A549 (cell line): ENCODE measurements at places on chromosomes 7 and 10.

DNA sequence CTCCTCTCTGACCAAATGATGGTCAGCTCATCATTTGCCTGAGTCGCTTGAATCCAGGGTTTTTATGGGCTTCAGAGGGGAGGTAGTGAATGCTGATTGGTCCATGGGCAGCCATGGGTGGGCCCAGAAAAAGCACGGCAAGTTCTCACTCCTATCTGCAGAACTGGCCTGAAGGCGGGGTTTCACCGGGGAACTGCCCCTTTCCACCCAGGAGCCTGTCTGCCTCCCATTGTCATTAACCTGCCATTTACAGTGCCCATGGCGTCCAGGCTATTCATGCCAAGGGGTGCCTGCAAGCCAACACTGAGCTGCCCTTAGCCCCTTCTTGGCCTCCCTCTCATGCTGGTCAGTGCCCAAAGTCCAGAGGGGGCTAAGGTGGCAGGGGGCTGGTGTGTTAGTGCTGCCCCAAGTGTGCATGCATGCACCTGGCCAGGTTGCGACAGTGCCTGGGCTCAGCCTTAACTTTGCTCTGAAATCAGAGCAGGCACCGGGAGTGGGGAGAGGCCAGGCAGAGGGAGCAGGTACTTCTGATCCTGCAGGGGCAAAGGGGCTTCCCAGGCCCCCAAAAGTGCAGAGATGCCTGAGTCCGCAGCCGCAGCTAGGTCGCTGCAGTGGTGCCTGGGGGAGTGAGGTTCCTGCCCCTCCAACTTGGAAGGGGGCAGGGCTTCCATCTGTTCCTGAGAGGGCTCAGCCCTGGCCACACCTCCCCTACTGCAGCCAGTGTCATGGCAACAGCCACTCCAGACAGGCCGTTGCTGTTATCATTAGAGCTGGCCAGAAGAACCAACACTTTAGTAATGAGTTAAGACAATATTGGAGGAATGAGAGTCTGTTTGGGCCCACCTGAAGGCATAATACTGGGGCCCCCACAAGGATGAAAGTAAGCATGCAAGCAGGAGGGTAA, 561.6 kb downstream of the GRM8 start:
- DNase-seq = no peak

- peak; percentile 76 for DNase-seq
These were observed 4.3 kb upstream of the YKT6 start for GRCh38 chr7:44196450-44196872.

DNA sequence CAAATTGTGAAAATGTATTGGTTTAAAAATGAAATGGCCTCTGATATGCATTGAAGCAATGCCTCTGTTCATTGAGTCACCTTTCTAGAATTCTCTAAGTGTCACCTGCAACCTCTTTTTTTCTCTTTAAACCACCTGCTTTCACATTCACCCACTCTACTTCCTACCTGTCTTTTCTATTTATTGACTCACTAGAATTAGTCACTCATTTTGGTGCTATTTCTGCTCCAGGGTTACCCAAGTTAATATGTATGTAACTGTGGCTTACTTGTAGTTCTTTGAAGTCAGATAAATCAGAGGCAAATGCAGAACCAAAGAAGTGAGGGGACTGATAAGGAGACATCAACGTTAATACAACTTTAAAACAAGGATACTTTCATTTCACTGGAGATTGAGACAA, 674.7 kb downstream of the CCSER2 start:
- DNase-seq = no peak

GRCh38 chr7:46932676-46933424, 649.1 kb downstream of the TNS3 start:
- no peak for DNase-seq
